Stimulated activated CD4-positive, alpha-beta T cell treated with anti-CD3 and anti-CD28 coated beads, Interleukin-12 subunit alpha, Interleukin-12 subunit beta, amount 100 ng/mL, for 4 hours (primary cell): ENCODE measurements at places on chromosomes 7 and 10.

DNA sequence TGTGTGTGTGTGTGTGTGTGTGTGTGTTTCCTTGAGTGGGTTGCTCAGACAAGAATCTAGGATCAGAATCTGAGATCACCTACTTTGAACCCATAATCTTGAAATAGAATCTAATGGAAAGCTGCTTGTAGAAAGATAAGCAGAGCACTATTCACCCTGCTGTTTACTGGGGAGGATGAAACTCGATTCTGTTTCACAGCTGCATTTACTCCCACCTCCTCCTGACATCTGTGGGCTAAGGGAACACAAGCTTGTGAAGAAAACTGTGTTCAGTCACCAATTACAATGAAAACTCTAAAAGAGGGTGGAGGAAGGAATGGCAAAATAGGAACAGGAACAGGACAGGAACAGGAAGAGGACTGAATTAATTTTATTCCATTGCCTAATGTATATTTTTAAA lies 269.5 kb downstream of the TSPAN12 start:
- DNase-seq = no peak

DNA sequence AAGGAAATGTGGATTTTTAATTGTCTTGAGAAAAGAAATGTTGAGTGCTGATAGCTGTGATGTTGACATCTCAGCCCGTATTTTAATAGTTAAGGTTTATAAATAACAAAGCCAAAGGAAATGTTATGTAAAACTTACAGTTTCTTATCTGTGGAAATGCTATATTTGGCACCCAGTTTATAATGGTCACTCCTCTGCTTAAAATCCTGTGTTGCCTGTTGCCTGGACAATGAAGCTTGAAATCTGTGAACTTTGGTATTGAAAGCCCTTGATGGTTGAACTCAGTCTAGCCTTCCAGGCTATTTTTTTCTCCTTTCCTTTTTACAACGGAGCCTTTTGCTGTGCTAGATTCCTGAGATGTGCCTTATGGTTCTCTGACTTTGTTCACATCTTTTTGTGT lies 46.5 kb downstream of the MCU start:
- DNase-seq = no peak

- DNase-seq = no peak
Observed at GRCh38 chr7:143901332-143901667, 676 bp downstream of the TCAF1 start.

GRCh38 chr10:89431977-89432376 lies 17.6 kb downstream of the IFIT5 start:
- DNase-seq = no peak

GRCh38 chr7:105934572-105935185 lies 28.4 kb upstream of the CDHR3 start:
- no peak for DNase-seq

- DNase-seq = peak; percentile 9
Observed at GRCh38 chr10:99234041-99234790, 1.4 kb downstream of the HPSE2 start.

- DNase-seq = no peak
Observed at GRCh38 chr10:77648472-77648871, 10.9 kb upstream of the KCNMA1 start.

DNA sequence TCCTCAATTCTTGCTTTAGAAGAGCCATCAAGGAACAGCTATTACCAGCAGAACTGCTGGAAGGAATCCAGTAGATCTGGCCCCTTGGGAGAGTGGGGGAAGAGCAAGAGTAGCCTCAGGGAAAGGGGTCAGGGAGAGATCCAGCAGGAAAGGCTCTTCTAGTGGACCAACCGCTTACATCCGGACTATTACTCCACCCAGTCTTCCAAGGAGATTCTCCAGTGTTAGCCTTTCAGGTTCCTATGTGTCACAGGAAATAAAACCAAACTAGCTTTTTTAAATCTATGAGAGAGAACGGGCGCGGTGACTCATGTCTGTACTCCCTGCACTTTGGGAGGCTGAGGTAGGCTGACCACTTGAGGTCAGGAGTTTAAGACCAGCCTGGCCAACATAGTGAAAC lies 34.3 kb downstream of the TET1 start:
- DNase-seq = no peak

DNA sequence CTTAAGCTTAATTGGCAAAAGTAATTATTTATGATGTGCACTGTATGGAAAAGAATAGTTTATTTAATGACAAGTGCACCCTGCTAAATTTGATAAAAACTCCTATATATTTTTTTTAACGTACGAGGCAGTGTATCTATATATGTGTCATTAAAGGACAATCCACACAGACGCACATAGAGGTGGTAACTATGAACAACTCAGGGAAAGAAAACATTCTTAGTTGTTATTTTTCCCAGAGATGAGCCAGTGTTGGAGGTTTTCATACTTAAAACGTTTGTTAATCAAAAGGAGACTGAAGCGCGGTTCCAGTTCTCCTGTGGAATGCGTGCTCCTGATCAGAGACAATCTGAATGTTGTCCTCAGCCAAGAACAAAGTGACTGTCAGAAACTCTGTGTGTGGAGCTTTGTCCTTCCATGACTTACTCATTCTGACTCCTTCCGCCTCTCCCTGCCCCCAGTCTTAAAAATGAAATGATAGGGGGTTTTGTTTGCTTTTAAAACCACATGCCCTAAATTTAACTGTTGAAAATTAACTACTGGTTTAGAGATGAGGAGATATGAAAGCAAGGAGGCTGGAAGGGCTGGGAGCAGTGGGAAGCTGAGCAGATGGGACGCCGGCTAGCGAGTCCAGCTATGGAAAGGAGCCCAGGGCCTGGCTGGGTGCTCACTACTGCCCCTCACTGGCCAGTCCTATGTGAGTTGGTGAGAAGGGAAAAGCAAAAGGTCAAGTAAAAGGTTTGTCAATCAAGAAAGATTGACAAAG lies 99.6 kb downstream of the SVIL start:
- no peak for DNase-seq

DNA sequence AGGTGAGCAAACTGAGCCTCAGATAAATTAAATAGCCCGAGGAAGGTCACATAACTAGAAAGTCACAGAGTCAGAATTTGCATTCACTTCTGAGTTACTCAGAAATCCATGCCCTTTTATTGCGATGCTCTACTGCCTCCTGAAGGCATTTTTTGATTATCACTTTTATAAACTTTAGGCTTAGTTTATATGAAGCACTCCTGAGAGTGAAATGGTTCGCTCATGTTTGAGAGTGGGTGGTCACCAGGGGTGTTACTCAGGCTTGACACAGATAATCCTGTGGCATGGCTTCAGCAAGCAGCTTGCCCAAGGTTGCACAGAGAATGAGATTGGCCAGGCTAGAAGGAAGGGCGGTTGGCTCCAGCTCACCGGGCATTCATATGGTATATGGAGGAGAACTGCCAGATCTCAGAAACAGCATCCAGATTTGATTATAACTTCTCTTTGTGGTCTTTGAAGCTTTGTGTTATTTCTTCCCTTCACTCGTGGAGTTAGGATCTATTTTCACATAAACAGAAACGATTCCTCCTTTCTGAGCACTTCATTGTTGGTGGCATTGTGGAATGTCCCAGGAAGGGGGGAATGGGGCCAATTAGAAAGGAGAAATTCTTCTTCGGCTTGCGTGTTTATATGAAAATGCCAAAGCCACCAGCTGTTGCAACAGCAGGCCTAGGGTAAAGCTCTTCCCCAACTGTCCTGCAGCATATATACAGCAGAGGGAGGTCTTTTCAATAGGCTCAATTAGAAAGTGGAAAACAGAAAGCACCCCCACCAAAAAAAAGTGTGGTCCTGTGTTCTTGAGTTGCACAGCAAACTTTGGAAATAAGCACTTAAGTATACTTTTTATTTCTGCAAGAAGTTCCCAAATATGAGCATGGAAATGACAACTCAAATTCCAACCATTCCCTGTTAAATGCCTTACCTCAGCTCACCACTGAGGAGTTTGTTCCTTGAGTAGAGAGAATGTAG lies 628.8 kb downstream of the SUGCT start:
- DNase-seq = no peak

DNA sequence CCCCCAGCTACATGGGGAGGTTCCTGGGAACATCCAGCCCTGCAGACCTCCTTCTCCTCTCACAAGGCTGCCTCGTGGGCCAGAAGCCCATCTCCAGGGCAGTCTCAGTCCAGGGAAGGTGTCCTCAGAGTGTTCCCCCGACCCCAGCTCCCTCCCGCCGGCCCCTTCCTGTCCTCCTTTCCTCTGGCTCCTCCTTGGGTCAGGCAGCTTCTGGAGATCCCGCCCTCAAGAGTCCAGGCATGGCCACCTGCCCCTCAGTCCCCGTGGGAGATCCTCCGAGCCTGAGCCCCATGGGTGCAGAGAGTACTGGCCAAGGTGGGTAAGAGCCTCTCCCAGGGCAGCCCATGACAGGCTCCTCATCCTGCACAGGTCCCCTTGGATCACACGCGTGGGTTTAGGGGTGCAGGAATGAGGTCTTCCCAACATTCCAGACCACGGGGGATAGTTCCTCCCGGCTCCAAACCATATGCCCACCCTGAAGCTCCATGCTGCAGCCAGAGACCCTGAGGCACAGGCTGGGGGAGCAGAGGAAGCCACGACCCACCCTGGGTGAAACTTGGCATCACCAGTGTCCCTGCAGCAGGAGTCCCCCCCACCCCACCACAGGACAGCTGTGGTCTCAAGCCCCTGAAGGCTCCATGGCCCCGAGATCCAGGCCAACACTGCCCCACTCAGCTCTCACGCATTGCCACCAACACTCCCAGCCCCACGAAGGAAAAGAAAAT lies 65.5 kb downstream of the OAT start:
- DNase-seq = no peak

GRCh38 chr7:27198871-27199801 lies 755 bp downstream of the HOXA13 start:
- DNase-seq = no peak

GRCh38 chr10:26430641-26431163 lies 7.4 kb upstream of the APBB1IP start:
- no peak for DNase-seq

DNA sequence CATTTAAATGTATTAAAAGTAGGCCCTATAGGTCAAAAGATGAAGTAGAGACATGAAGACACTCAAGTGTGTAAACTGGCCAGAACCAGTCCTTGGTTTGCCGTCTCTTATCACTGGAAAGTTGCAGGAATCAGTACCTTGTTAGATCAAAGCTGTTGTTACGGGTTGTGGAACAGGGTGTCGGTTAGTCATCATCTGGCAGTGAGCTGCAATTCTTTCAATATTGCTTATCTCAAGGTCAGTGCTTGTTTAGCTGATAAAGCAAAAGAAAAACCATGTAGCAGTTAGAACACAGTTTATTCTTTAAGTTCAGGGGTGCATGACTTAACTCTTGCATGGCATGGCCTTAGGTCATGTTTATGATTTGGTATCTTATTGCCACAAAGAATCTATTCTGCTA lies 10.0 kb upstream of the SLC13A1 start:
- DNase-seq = no peak

DNA sequence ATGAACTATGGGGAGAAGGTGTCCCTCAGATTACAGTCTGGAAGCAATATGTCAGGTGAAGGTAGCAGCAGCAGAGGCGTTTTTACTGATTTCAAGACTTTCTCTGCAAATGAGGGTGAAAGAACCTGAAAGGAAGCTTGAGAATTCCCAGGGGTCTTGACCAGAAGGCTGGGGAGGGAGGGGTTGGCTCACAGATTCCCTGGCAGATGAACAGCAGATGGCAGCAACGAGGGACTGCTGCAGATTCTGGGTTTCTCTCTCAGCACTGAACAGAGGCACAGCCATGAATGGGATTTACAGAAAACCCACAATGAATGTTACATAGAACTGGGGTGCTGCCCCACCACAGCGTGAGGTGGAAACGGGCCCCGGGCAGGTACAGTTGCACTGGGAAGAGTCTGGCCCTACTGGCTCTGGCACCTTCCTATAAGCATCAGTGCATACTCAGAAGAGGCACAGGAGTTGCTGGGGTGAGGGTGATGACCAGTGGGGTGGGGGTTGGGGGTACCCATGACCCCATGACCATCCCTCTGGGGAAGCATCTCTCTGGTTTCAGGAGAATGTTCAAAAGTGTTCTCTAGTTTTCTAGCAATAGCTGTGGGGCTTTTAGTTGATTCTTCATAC lies 317.8 kb downstream of the SH2D4B start:
- no peak for DNase-seq

- DNase-seq = no peak
Observed at GRCh38 chr7:25672496-25672895, 444.2 kb upstream of the NPVF start.
